Ureter (tissue), 1 donor: ENCODE measurements at places on chromosomes 5 and 9. TPM values are rescaled to one million over a fixed set of nuclear protein-coding genes. Genes with fewer than 3 reads are reported as not detected.

GRCh38 chr5:105230516-105231157, 1668.0 kb upstream of the NUDT12 start:
- no peak for DNase-seq

- DNase-seq, result no peak
These were observed 147.1 kb downstream of the ERCC6L2 start for GRCh38 chr9:96022445-96023051.

- DNase-seq, result no peak
These were observed 413.5 kb downstream of the NFIB start for GRCh38 chr9:13900449-13900848.

GRCh38 chr9:87062746-87063145, 115.4 kb upstream of the GAS1 start:
- no peak for DNase-seq

DNA sequence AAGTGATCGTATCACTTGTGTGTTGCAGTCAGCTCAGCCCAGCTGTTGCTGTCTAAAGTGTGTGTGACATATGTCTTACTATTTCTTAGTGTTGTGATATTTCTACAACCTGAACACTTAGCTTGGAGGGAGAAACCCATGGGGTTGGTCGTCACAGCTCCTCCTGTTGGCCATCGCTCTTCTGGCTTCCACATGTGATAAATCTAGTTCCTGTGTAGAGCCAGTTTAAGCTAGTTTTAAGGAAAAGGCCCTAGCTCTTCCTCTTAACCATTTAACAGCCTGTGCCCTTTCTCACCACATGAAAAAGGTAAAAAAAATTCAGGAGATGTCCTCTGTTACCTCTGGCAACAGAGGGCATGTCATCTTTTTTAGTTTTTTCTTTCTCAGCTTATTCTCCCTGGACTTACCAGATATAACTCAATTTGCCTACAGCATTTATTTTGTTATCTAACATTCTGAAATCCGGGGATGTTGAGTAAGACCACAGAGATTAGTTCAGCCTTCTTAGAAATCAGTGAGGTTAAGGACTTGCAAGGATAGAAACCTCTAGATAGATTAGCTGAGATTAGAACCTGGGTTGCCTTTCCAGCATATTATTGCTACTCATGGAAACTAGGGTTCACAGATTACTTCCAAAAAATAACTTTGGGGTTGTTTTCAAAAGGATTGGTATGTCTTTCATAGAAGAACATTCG, 100.4 kb downstream of the GAPVD1 start:
- DNase-seq, result no peak

Gene SPATA31A3
- total RNA-seq, result not detected

GRCh38 chr5:142375944-142376411, 51.2 kb upstream of the SPRY4 start:
- no peak for DNase-seq

Gene CTSV
- not detected for total RNA-seq

GRCh38 chr9:16131264-16131663, 578.4 kb downstream of the CCDC171 start:
- DNase-seq, result no peak

DNA sequence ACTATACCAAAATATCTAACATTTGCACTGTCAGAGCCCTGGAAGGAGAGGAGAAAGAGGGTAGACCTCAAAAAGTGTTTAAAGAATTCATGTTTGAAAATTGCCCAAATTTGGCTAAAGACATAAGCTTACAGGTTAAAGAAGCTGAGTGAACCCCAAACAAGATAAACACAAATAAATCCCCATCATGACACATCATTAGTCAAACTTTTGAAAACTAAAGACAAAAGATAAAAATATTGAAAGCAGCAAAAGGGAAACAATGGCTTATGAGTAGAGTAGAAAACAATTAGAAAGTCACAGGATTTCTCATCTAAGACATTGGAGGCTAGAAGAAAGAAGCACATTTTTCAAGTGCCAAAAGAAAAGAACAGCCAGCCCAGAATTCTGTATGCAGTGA, 6.1 kb upstream of the UBLCP1 start:
- DNase-seq, result no peak
